ENCODE measurements at places on chromosomes 5 and 9.

DNA sequence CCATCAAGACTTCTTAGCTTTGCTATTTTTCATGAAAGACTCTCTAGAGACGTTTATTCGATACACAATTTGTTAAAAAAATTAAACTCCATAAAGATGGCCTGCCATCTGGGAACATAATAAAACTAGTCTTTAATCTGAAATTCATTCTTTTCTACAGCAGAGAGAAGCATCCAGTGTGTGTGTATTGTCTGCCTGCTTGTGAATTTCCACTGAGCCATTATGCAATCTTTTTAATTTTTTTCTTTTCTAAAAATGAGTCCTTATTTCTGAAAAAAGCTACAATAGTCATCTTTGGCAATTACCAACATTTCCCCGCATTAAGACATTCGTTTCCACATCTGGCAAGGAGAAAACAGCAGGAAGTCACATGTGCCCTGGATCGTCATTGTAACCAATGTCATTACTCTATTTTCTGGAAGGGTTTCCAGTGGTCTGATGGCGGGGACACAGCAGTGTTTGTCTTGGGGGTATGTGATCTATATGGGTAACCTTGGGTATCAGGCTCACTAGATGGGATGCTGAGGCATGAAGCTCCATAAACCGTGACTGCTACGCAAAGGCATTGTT, 263.1 kb downstream of the MSX2 start:
- DNase-seq, result no peak

GRCh38 chr9:128735373-128735772, 11.4 kb upstream of the ZDHHC12 start:
- no peak for DNase-seq

- DNase-seq, result no peak
Observed at GRCh38 chr9:22005702-22006606, 3.2 kb downstream of the CDKN2B start.

DNA sequence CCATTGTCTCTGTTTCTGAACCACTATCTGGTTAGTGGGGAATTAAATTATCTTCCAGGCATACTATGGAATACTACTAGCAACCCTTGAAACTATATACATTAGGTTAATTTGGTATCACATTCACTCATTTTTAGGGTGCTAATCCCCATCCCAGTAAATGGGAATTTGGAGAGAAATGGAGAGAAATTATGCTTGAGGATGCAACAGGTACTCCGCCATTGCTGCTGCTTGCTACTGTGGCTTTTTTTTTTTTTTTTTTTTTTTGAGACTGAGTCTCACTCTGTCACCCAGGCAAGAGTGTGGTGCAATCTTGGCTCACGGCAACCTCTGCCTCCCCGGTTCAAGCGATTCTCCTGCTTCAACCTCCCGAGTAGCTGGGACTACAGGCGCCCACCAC, 66.1 kb downstream of the AK8 start:
- DNase-seq, result no peak

- DNase-seq, result no peak
Observed at GRCh38 chr5:71695071-71695470, 24.0 kb upstream of the CARTPT start.

GRCh38 chr5:88669371-88670050, 213.5 kb downstream of the MEF2C start:
- no peak for DNase-seq

GRCh38 chr5:3258050-3258449, 337.6 kb upstream of the IRX1 start:
- no peak for DNase-seq

DNA sequence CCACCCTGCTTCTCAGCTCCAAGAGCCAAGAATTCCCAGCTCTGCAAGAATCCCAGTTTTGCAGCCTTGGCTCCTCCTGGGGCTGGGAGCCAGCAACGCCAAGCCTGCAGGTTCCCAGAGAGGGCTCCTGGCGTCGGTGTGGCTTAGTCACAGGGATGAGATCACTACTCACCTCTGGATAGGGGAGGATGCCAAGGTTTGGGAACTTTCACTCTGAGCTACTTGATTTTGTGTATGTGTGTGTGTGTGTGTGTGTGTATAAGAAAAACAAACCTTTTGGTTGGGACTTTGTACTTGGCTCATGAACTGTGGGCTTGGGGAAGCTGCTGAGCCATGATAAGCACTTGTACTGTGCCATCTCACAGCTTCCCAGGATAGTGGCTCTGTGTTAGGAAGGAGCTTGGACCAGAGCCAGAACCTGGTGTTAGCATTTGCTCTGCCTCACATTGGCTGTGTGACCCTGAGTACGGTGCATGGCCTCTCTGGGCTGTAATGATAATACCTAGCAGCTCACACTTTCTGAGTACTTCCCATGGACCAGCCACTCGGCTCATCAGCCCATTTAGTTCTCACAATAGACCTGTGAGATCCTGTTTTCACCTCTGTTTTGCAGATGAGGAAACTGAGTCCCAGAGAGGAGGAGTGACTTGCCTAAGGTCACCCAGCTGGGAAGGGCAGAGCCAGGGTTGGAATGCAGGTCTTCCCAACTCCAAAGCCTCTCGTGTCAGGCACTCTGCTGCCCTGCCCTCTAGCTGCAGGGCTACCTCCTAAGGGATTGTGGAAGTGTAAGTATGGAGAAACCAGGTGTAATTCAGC, 41.4 kb upstream of the DAB2IP start:
- DNase-seq, result peak; percentile 66

DNA sequence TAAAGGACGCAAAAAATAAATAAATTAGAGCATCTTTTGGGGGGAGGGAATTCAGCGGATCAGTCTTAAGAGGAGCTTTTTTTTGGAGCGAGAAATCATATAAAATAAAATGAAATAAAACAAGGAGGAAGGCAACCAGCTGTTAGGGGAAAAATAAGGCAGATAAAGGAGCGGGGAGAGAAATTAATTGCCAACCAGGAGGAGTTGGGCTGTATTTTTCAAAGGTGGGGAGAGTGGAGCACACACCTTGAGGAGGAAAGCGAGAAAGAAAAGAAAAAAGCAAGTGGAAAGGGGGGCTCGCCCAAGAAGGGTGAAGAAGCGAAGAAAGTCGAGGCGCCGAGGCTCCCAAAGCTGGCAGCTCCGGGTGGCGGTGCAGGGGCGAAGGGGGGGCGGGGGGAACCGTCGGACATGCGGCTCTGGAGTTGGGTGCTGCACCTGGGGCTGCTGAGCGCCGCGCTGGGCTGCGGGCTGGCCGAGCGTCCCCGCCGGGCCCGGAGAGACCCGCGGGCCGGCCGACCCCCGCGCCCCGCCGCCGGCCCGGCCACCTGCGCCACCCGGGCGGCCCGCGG, at the start of gene PAPPA:
TSS of gene PAPPA (plus strand) at position 27 of the 569 bp plus-strand sequence. CDS start at position 409, 382 bp downstream.
- peak; percentile 55 for DNase-seq

- no peak for DNase-seq
Observed at GRCh38 chr9:72695365-72695764, 174.0 kb downstream of the TMC1 start.

GRCh38 chr5:39526914-39527477, 102.2 kb upstream of the DAB2 start:
- peak; percentile 50 for DNase-seq

- DNase-seq, result no peak
Observed at GRCh38 chr9:20865347-20865746, 166.1 kb downstream of the HACD4 start.

- peak; percentile 44 for DNase-seq
Observed at GRCh38 chr9:109011231-109011671, 2.0 kb downstream of the CTNNAL1 start.

GRCh38 chr5:9126490-9126889, 419.4 kb downstream of the SEMA5A start:
- DNase-seq, result no peak

GRCh38 chr9:137194909-137195308, 5.6 kb downstream of the TPRN start:
- DNase-seq, result no peak

DNA sequence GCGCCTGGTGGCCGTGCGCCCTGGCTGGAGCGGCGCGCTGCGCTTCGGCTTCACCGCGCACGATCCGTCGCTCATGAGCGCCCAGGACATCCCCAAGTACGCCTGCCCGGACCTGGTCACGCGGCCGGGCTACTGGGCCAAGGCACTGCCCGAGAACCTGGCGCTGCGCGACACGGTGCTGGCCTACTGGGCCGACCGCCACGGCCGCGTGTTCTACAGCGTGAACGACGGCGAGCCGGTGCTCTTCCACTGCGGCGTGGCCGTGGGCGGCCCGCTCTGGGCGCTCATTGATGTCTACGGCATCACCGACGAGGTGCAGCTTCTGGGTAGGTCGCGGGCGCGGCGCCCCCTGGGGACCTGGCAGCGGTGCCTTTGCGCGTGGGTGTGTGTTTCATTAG, 28.9 kb downstream of the NEURL1B start:
- DNase-seq, result no peak

DNA sequence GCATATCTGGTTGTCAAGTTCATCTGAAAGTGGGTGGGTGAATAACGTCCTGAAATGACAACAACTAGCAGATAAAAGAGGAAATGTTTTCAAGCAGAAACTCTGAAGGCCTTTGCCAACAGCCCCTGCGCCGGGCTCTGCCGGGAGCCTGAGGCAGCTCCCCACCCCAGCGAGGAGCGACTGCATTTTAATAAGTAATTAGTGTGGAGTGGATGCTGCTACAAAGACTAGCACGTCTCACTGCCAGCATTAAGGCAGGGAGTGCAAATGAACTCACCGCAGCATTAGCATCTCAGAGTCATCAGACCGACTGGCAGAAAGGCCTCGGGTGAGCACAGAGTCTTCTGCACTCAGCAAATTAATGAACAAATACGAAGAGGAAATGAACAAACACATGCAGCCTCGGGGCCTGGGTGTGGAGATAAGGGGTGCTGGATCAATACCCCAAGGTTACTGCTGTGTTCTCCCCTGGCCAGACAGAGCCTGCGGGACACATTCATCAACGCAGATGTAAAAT, 63.8 kb downstream of the VAV2 start:
- no peak for DNase-seq

- peak; percentile 24 for DNase-seq
Observed at GRCh38 chr9:116493183-116493860, 193.8 kb upstream of the TRIM32 start.

GRCh38 chr5:83049370-83049885, 27.8 kb downstream of the TMEM167A start:
- DNase-seq, result no peak

DNA sequence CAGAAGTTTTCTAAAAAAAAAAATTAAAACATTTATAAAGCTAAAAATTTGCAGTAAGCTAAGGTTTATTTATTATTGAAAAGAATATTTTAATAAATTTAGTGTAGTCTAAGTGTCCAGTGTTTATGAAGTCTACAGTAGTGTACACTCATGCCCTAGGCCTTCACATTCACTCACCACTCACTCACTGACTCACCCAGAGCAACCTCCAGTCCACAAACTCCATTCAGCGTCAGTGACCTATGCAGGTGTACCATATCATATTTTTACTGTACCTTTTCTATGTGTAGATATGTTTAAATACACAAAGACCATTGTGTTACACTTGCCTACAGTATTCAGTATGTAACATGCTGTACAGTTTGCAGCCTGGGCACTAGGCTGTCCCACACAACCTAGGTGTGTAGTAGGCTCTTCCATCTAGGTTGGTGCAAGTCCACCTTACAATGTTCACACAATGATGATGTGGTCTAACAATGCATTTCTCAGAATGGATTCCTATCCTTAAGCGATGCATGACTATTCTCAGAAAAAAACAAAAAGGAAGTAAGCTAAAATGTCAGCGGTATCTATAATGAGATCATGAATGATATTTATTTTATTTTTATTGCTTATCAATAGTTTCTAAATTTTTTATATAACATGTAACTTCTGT, 336.7 kb downstream of the AGTPBP1 start:
- no peak for DNase-seq

All from GM23248 (cell line).